Activated naive CD4-positive, alpha-beta T cell treated with anti-CD3 and anti-CD28 coated beads, Interleukin-2, amount 10 ng/mL, durations not matched to agents 5 hours and 36 hours (primary cell): ENCODE measurements at places on chromosomes 4 and X. TPM values are rescaled to one million over a fixed set of nuclear protein-coding genes. Genes with fewer than 3 reads are reported as not detected.

HTN3 gene
- not detected for total RNA-seq

MAMLD1 gene
- 5.3 TPM for total RNA-seq

FAM241A gene
- total RNA-seq = 1.5 TPM

VCX2 gene
- not detected for total RNA-seq

CD38 gene
- 113 TPM for total RNA-seq

F8A2 gene
- total RNA-seq = not detected

CYLC1 gene
- not detected for total RNA-seq

CDX4 gene
- not detected for total RNA-seq

FAM114A1 gene
- total RNA-seq = 1.6 TPM

SHOX gene
- not detected for total RNA-seq

DCAF12L1 gene
- not detected for total RNA-seq
